ENCODE measurements at places on chromosomes 16 and 17.
A peak's percentile ranks its signal among the peaks of the same experiment; 100 is the strongest.

GRCh38 chr16:57377080-57377841 lies 5.0 kb downstream of the CX3CL1 start:
- no peak for DNase-seq

DNA sequence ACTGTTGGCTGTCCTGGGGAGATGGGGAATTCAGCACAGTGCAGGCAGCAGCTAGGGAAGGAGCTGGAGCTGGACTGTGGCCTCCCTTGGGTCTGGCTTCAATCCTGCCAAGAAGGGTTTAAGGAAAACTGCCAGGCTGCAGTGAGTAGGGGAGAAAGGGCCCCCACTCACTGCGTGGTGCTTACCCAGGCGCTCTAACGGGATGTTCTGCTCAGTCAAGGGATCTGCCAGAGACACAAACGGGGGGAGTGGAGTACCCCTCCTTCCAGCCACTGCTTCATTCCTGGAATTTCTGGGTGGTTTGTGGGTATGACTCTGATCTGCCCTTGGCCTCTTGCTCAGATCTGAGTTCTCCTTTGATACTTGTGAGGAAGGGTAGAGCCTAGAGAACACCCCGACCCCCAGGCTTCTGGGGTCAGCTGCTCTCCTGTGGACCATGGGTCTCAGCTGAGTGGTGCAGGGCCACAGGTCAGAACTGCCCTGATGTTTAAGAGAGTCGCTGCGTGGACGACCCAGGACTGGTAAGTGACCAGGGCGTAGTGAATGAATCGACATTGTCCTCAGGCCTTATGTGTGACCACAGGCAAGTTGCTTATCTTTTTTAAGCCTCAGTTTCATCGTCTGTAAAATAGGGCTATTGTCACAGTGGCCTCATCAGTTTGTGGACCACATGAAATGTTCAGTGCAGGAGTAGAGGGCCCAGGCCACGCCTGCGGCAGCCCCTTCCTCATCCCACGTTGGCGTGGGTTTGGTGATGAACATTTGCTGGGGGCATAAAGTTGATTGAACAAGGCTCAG lies 9.6 kb downstream of the CRISPLD2 start:
- DNase-seq: no peak

DNA sequence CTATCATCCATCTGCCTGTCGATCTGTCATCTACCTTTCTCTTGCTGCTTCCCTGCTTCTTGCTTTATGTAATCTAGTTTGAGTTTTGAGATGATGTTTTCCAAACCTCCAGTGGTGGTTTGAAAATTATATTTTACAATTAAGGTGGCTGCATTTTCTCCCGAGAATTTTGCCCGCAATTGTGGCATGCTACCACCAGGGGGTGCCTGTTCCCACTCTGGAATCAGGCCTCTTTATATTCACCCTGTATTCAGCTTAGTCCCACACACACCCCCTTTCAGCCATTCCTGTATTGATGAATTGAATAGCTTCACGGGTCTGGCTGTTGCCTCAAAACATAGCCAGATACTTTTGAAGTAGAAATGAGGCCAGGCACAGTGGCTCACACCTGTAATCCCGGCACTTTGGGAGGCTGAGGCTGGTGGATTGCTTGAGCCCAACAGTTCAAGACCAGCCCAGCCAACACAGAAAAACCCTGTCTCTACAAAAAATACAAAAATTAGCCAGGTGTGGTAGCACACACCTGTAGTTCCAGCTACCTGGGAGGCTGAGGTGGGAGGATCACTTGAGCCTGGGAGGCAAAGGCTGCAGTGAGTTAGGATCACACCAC lies 3.2 kb downstream of the PRSS22 start:
- DNase-seq: no peak

DNA sequence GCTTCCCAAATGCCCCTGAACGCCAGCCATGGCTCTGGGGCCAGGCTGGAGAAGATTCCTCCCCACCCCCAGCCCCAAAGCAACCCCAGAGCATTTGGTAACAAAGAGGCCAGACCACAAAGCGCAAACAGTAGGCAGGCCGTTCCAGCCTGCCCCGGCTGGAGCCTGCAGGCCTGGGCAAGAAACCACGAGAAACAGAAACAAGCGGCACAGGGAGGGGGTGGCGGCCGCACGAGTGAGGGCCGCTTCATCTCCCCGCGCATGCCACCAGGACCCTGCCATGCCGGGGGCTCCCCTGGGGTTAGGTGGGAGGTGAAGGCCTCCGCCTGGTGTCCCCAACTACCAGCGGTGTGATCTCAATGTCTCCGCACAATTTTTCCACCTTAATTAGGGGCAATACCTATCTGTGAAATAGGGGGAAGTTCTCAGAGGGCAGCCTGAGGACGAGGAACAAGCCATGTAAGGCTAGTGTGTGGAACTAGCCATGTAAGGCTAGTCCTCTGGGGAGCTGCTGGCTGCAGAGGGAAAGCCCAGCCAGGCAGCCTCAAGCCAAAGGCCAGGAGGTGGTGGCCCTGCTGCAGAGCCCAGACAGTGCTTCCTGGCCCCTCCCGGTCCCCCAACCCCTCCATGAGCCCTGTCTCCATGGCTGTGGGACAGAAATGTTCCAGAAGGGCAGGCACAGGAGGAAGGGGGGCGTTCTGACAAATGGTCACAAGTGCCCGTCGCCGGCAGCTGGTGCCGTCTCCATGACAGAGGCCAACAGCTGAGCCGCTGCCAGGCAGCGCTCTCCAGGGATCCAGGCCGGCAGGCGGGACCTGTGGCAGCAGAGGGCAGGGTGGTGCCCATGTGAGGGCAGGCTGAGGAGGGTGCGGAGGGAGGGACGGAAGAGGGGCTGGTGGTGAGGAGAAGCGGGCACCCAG lies 14.5 kb upstream of the MTSS2 start:
- DNase-seq: no peak

GRCh38 chr16:637081-638018 lies 1.2 kb upstream of the METTL26 start:
- peak; percentile 90 for DNase-seq

DNA sequence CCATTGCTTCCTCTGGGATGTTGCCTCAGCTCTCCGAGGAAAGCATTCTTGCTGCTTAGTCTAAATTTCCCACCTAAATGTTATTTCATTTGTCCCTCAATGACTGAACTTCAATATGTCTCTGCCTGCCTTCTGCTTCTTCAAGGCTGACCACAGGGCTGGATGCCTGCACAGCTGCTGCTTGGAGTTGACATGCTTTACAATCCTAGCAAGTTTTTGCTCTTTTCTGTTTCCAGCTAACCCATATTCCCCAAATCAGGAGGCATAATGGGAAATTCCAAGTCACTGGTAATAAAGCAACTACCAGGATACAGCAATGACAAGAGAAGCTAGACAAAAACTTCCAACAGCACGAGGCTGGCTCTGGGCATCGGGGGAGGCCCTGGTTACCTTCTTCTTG lies 48.9 kb downstream of the GTF3C1 start:
- no peak for DNase-seq

DNA sequence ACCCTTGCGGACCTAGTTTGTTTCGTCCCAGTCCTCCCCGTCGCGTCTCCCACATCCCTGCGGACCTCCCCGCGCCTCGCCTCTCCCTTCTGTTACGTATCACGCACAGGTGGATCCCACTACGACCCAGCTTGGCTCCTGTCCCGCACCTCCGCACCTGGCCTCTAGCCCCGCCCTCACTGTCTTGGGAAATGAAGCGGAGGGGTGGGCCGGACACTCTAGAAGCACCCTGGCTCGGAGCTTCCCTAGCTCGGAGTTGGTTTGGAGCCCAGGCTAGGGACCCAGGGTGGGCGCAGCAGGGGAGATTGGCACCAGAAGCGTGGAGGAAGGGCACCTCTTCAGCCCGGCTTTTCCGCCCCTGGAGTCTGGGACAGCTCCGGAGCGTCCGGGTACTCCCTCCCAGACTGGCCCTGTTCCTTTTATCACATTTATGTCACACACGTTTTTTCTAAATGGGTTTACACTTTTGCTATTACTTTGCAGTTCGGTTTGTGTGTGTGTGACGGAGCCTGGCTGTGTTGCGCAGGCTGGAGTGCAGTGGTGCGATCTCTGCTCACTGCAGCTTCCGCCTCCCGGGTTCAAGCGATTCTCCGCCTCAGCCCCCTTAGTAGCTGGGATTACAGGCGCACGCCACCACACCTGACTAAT lies 1.4 kb upstream of the CEMP1 start:
- DNase-seq: peak; percentile 52

- no peak for DNase-seq
Measured at GRCh38 chr16:20838240-20838639, 31.9 kb downstream of the REXO5 start.

DNA sequence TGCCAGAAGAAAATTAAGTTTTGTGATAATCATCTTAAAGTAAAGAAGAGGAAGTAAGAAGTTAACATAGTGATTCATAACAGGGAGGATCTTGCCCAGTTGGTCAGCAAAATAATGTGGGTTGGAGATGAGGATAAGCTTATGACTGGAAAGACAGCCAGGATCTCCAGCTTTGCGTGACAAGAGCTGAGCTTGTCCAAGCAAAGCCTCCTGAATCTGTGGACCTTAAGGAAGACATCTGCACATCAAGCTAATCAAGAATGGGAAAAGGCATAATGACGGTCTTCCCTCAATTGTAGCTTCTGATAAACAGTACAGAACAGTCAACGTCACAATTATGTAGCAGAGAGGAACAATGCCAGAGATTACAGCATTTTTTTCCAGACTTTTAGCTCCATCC lies 744.7 kb upstream of the GOT2 start:
- DNase-seq: no peak

GRCh38 chr16:9124908-9125584 lies 33.6 kb downstream of the HAPSTR1 start:
- DNase-seq: no peak

- DNase-seq: no peak
Measured at GRCh38 chr16:16154281-16154951, 68.9 kb downstream of the ABCC6 start.

DNA sequence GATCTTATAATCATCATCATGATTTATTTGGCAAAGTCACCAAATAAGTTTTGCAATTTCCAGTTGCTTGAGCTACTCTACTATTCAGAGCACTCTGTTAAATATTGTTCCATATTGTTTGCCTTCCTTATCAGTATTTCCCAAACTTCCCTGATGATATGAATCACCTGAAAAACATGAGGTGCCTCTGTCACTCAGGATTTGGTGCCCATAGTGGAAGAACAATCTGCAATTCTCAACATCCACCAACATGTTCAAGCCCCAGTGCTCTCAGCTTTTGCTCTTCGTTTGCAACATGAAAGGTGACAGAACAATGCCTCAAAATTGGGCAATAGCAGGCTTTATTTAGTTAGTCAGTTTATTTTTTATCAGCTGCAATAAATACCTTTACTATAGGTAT lies 28.6 kb upstream of the WSB1 start:
- no peak for DNase-seq

- no peak for DNase-seq
Measured at GRCh38 chr16:80319181-80319580, 221.6 kb upstream of the DYNLRB2 start.

DNA sequence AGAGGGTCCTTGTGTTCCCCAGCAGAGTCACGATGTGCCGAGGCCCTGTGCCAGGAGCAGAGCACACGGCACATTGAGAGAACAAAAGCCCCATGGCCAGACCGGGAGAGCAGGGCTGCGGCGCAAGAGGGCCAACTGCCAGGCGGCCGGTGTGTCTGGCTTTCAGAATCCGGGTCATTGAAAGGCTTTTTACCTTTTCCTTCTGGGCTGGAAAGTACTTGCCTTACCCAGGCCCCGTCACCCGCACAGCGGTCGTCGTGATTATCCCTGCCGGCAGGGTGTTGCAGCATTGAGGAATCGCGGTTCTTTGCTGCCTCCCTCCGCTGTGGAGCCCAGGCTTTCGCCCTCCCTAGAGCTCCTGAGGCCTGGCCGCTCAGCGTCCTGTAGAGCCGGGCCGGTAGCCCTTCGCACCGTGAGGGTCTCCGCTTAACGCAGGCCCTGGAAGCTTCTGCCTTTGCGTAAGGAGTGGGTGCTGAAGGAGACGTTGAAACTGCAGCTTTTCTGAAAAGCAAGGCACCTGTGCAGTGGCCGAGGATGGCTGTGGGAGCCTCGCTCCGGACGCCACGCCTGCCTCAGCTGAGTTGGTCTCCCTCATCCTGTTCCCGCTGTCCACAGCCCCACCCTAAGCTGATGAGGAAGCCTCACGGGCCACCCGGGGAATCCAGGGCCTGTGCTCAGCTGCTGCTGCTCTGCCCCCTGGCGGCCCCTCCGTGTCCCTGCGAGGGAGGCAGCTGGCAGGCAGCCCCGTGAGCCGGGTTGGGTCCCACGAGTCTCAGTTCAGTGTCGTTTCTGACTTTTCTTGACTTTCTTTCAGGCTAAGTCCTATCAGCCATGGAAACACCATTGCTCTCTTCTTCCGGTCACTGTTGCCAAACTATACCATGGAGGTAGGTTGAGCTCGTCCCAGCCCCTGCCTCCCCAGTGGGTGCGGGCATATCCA lies 8.6 kb upstream of the MC1R start:
- DNase-seq: peak; percentile 62

DNA sequence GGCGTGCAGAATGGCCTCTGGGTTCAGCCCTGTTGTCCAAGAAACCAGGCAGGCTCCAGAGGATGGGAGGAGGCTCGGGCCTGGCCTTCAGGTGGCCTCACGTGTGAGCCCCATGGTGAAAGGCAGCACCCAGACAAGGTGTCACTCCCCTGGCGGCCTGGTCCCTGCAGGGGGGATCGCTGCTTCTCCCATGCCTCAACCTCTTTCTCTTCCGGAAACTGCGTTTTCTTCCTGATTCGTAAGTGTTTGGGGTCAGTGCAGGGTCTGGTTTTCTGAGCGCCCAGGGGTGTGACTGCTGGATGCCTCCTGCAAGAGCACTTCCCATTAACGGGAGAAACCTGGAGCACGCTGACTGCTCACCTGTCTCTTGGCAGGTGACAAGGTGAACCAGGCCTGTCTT lies 70.0 kb upstream of the CIBAR2 start:
- DNase-seq: no peak

Measured in stimulated activated naive CD4-positive, alpha-beta T cell treated with Interleukin-2 at 50 U/mL for 16 hours (primary cell).